ENCODE measurements at places on chromosomes 6 and 20.

GRCh38 chr6:9431945-9432344 is 982.9 kb downstream of the TFAP2A start:
- no peak for DNase-seq

DNA sequence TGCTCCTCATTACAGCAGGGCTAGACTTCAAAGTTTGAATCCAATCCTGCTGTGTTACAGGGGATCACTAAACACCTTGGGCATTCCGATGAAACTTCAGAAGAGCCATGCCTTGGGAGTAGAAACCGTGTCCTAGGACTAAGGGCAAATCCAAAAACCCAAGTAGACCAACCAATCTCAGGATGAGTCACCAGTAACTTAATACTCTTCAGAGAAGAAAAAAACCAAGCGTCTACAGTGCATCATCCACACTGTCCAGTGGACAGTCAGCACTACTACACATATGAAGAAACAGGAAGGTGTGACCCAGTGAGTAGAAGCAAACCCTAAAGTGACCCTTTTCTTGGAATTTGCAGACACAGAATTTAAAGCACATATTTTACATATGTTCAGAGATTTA is 39.5 kb upstream of the VAPB start:
- no peak for DNase-seq

- peak; percentile 16 for DNase-seq
Measured at GRCh38 chr6:127855542-127856159, 45.2 kb downstream of the THEMIS start.

DNA sequence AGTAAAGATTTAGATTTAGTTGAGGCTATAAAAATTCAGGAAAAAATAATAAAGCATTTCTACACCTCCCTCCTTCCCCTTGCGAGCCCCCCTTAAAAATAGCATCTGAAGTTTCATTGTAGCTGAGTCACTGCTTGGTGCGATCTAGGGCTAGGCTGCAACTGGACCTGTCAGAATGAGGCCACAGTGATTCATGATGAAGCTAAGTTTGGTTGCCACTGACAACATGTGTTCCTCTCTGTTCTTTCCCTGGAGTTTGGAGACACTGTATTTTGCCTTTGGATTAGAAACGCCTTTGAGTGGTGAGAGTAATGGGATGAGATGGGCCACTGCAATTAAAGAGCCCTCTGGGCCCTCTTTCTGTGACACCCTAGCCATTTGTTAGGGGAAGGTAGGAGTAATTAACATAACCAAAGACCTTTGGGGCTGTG is 334.1 kb downstream of the NRN1 start:
- DNase-seq = no peak

- peak; percentile 47 for DNase-seq
Measured at GRCh38 chr6:106360989-106361430, 493 bp downstream of the CRYBG1 start.

DNA sequence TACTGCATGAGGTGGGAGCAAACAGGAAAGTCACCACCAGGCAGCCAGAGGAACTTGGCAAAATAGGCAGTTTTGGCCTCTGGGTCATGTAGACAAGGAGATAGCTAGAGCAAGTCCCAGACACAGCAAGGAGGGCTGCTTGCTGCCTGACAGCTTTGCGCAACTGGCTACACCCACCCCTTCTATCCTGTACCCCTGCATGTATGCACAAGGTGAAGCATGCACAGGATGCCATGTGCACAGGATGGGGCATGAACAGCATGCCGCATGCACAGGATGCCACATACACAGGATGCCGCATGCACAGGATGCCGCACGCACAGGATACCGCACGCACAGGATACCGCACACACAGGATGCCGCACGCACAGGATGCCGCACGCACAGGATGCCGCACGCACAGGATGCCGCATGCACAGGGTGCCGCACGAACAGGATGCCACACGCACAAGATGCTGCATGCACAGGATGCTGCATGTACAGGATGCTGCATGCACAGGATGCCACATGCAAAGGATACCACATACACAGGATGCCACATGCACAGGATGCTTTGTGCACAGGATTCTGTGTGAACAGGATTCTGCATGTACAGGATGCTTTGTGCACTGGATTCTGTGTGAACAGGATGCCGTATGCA is 104.9 kb upstream of the IYD start:
- DNase-seq = no peak

Data from small intestine (tissue), 16 donors.